ENCODE measurements at places on chromosomes 2 and 18.

DNA sequence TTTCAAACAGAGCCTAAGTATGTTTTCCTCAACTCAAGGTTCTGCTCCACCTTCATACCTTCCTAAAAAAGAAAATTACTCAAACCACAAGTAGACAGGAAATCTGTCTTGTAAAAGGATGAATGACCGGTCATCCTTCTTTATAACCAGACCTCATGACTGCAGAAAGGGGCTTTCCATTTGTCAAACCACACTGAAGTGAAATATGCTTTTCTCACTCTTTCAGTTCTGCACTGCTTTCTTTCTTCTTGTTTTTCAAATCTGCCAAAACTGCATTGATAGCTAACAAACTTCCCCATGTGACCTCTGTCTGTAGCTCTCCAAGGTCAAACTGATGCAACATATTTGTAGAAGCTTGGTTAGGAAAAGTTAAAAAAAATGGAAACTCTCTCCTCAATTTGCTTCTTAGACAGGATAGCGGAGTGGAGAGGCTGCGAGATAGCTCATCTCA lies 308.9 kb upstream of the CCDC68 start:
- DNase-seq, result no peak

- DNase-seq, result no peak
Observed at GRCh38 chr2:48715042-48715899, 40.3 kb downstream of the LHCGR start.

- DNase-seq, result no peak
Observed at GRCh38 chr2:192026059-192026824, 168.5 kb downstream of the TMEFF2 start.

DNA sequence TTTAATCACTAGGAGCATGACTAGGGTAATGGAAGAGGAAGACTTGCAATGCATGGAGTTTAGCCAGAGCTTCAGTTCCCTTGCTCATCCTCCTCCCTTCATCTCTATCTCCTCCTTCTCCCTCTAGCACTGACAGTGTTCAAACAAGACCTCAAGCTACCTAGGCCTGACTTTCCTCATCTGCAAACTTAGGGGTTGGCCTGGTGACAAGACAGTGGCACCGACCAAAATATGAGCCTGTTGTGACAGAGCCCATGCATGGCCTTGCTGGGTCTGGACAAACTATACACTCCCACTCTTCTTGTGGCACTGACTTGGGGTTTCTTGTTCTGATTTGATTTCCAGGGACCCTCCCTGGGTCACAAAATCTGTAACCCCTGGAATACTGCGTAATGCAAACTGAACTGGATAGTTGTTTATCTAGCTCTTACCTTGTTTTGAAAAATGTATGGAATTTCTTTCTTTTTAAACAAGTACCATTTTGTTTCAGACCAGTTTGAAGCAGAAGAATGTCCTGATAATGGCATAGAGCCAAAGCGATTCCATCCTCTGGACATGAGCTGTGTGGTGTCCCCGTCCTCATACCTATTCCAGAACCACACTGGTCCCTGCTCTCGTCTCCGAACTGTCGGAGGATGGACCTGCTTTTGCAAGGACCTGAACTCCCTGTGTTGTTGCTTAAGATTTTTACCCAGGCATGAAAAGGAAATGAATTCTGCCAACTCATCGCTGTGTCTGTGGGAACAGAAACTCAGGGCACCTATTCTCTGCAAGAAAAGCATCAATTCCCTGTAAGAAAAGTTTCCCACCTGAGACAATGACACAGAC lies 33.4 kb upstream of the PPP4R1 start:
- no peak for DNase-seq

- DNase-seq, result no peak
Observed at GRCh38 chr2:195363496-195363895, 293.5 kb upstream of the SLC39A10 start.

DNA sequence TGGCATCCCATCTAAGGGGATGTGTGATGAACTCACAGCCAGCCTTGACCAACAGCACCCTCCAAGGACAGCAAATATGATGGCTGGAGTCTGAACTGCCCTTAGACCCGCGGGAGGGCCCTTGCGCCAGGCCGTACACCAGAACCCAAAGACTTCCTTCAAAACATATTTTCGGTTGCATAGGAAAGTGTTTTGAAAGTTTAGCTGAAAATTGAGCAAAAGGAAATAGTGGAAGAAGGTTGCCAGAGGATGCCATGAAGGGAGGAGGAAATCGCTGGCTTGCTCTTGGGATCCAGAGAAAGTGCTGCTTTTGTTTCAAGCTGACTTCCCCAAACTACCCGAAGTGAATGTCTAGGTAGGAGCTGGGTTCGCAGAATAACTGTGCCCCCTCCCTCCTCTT lies 61.3 kb downstream of the IL1R2 start:
- DNase-seq, result no peak

DNA sequence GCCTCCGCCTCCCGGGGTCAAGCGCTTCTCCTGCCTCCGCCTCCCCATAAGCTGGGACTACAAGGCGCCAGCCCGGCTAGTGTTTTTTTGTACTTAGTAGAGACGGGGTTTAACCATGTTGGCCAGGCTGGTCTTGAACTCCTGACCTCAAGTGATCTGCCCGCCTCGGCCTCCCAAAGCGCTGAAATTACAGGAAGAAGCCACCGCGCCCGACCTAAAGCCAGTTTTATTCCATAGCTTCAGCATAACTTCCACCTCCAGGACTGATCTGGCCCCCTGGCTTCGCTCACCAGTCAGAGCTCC lies 783 bp upstream of the TXNL4A start:
- DNase-seq, result no peak

DNA sequence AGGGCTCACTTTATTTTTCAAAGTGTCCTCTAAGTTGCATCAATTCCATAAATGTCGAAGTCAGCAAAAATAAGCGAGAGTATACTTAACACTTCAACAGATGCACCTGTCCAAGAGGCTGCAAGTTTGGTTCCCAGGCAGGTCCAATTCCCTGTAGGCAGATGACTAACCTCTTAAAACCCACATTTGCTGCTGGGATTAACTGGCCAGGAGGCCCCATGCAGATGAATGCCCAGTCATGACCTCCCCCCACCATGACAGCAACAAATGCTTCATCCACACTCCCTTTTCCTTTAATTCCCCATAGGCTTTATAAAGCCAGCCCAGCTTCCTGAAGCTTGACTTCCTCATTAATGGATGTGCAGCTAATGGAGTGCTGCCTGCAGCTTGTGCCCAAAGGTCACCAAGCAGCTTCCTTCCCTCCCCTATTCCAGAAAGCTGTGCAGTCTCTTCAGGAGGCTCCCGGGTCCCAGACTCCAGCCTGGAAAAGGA lies 35.7 kb downstream of the REEP1 start:
- DNase-seq, result no peak

GRCh38 chr18:35581898-35582641 lies 530 bp downstream of the GALNT1 start:
- no peak for DNase-seq

Data from activated CD4-positive, CD25-positive, alpha-beta regulatory T cell (primary cell).